ENCODE measurements at places on chromosomes 11 and 22. TPM values are rescaled to one million over a fixed set of nuclear protein-coding genes. Genes with fewer than 3 reads are reported as not detected.
A peak's percentile ranks its signal among the peaks of the same experiment; 100 is the strongest.

The CNGA4 gene
- total RNA-seq, result 0.31 TPM

GRCh38 chr11:62958547-62959421 is 26.0 kb downstream of the SLC22A6 start:
- DNase-seq, result no peak

The SYT13 gene
- total RNA-seq, result 0.50 TPM

DNA sequence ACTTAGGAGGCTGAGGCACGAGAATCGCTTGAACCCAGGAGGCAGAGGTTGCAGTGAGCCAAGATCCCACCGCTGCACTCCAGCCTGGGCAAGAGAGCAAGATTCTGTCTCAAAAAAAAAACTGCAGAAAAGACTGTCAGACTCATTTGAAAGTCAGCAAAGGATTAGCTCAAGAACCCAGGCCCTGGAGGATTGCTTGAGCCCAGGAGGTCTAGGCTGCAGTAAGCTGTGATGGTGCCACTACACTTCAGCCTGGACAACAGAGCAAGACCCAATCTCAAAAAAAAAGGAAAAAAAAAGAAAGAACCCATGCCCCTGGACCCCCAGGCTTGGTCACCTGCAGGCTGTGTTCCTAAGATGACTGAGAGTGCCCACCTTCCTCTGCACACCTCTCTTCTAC is 16.2 kb downstream of the LIF start:
- no peak for DNase-seq

GRCh38 chr11:60265373-60266214 is 14.9 kb upstream of the MS4A4A start:
- no peak for DNase-seq

The MRGPRX3 gene
- total RNA-seq, result not detected

DNA sequence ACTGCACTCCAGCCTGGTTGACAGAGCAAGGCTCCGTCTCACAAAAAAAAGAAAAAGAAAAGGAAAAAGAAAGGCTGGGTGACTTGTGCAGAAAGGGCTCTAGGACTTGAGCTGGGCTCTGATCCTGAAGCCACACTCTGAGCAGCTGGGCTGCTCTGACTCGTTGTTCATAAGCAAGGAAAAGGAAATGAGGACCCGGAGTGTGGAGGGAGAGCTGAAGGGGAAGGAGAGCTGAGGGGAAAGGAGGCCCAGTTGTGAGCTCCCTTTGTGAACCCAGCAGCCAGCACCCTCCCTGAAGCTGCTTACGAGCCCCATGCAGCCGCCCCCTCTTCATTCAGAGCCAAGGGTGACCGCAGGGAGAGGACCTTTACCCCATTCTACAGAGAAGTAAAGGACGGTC is 12.3 kb upstream of the SH3BP1 start:
- DNase-seq, result no peak

GRCh38 chr11:829176-829846 is 1.6 kb downstream of the CRACR2B start:
- DNase-seq, result no peak

DNA sequence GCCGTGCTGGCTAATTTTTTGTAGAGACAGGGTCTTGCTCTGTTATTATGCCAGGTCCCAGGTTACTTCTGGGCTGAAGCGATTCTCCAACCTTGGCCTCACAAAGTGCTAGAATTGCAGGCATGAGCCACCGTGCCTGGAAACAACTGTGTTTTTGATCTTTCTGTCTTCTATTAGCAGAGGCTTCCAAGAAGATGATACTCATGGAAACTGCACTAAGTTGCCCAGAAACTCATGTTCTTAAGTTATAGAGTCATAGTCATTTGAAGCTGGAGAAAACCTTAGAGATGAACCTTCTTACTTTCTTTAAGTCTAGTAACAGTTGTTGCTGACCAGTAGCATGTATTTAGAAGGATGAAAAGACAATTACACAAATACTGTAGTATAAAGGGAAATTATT is 37.1 kb upstream of the HSPA8 start:
- DNase-seq, result no peak

GRCh38 chr11:44127130-44127529 is 31.7 kb downstream of the EXT2 start:
- DNase-seq, result no peak

- no peak for DNase-seq
Observed at GRCh38 chr11:122478986-122479385, 176.5 kb upstream of the UBASH3B start.

The XKR3 gene
- not detected for total RNA-seq

GRCh38 chr22:21041937-21042336 is 3.8 kb upstream of the LRRC74B start:
- peak; percentile 52 for DNase-seq

The WBP2NL gene
- not detected for total RNA-seq

DNA sequence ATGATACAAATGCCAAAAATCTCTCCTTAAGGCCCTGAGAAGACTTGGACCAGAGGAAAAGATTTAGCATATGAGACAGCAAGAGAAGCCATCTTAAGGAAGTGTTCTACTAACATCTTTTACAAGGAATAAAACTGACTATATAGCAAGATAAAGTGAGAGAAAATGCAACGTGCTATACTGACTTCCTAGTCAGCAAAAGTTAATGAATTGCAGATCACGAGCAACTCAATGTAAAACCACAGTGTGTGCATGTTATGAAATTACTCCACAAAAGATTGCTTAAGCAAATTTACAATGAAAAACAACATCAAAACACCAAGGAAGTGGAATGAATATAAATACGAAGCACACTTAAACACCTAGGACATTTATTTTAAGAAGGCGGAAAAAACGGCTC is 187.5 kb downstream of the CADM1 start:
- DNase-seq, result no peak

GRCh38 chr11:124749912-124750311 is 2.1 kb downstream of the VSIG2 start:
- no peak for DNase-seq

The FAM180B gene
- total RNA-seq, result not detected

- peak; percentile 74 for DNase-seq
Observed at GRCh38 chr22:46078241-46079092, 71.9 kb upstream of the PPARA start.

The P2RY2 gene
- total RNA-seq, result 0.12 TPM

The MAJIN gene
- not detected for total RNA-seq

DNA sequence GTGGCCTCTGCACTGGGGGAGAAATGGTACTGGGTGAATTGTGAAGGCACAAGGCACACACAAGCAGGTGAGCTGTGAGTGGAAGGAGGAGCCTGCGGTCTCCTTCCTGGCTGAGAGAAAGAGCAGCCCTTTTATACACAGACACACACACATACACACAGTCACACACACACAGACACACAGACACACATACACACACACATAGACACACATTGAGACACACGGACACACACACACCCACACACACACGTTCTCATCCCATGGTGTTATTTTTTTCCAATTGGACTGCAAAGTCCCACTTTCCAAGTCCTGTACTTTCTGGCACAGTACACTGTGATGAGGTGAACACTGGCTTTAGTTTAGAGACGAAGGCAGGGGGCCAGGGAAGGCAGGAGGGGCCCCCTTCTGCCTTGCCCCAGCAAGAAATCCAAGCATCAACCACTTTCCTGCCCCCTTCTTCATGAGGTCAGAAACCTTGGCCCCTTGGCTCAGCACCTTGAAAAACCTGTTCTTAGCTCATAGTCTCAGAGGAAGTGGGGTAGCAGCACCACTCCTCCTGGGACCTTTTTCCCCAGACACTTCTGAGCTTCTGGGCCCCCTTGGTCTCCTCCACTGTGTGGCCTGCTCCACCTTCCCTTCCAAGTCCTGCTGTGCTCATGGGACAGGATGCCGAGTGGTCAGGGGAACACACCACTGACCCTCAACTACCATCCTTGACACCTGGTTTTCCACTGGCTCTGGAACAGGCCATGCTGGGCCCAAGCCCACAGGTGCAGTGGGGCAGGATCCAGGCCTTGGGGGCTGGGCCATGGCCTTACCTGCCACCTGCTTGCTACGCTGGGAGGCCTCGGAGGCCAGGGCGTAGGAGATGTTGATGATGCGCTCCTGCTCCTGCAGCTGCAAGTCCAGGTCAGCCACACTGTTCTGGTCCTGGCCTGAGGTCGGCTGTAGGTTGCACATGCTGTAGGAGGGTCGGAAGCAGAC is 43.8 kb downstream of the C11orf58 start:
- no peak for DNase-seq

The MGAT3 gene
- 7.9 TPM for total RNA-seq

GRCh38 chr22:36317658-36318271 is 64.8 kb downstream of the APOL1 start:
- DNase-seq, result no peak

DNA sequence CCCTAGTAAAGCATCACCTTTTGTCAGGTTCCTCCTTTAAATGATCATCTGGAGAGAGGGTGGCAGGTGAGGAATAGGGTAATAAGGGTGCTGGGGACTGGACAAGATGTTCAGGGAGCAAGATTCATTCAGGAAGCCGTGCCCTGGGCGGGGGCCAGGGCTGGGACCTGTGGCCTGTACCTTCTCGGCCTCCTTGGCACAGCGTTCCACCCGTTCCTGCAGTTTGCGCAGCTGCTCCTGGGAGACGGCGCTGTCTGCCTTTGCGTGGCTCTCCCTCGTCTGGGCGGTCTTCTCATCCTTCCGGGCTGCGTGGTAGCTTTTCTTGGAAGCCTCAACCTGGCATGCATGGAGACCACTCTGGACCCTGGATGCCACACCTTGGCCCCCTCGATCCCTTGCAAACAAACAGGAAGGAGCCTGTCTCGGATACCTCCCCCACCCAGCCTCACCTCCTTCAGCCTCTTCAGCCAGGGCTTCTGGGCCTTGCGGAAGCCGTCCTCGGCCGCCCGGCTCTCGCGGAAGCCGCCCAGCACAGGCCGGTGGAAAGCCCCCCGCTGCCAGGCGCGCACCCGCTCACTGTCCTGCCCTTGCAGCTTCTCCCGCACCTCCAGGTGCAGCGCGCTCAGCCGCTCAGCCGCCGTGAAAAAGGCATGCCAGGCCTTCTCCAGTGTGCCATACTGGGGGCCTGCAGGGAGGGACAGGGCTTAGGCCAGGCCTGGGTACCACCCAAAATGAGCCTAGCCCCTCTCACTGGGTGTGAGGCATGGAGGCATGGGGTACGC is 3.5 kb upstream of the ARFGAP2 start:
- DNase-seq, result no peak

DNA sequence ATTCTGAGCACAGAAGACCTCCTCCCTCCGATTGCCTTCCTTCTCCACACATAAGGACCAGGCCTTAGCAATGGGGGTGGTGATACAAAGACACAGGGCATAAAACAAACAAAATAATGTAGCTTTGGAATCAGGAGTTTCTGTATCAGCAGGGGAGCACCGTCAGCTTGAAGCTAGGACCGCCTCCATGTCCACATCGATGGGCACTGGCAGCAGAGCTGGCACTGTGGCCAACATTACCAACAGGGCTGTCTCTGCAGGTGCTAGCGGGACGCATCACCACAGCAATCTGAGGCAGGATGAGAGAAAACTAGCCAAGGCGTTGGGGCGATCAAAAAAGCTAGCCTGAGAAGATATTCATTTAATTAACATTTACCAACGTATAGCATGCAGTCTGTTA is 201.4 kb downstream of the MAML2 start:
- DNase-seq, result no peak

DNA sequence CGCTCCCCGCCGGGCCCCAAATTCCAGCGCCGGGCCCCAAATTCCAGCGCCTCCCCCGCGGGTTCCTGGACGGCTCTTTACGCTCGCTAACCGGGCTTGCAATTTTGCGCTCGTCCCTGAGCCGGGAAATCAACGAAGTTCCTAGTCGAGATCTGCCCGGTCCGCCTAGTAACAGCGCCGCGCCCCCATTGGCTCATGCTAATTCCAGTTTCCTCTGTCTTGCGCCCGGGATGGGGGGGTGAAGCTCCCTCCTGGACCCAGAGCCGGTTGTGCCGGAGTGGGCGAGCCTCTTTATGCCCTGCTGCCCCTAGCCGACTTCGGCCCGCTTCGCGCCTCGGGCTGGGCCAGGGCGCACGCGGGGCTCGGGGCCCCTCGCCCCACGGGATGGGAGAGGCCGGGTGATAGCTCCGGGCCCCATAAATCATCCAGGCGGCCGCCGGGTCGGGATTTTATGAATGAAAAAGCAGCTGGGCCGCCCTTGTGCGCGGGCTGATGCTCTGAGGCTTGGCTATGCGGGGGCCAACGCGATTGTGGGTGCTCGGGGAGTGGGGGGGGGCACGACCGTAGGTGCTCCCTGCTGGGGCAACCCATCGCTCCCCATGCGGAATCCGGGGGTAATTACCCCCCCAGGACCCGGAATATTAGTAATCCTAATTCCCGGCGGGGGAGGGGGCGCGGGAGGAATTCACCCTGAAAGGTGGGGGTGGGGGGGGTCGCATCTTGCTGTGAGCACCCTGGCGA is 1.8 kb upstream of the CCND1 start:
- DNase-seq, result peak; percentile 95

The CNTN5 gene
- total RNA-seq, result 1.1 TPM

The JHY gene
- 2.7 TPM for total RNA-seq

The CCDC87 gene
- total RNA-seq, result 0.34 TPM

The CCDC15 gene
- total RNA-seq, result 1.0 TPM

GRCh38 chr11:5004424-5005274 is 10.0 kb downstream of the OR51L1 start:
- peak; percentile 21 for DNase-seq

The ZP1 gene
- total RNA-seq, result not detected

DNA sequence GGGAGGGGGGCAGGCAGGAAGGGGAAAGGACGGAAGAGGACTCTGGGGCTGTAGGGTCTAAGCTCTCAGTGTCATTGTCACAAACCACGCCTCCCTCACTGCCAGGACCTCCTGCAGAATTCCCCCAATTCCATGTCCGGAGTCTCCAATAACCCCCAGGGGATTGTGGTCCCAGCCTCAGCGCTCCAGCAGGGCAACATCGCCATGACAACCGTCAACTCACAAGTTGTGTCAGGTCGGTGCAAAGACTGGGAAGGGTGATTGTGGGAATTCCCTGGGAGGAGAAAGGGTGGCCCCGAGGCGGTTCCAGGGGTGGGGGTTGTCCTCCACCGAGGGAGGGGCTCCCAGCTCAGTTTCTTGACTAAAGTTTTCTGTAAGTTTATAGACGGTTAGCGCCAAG is 86.0 kb downstream of the FEZ1 start:
- no peak for DNase-seq

DNA sequence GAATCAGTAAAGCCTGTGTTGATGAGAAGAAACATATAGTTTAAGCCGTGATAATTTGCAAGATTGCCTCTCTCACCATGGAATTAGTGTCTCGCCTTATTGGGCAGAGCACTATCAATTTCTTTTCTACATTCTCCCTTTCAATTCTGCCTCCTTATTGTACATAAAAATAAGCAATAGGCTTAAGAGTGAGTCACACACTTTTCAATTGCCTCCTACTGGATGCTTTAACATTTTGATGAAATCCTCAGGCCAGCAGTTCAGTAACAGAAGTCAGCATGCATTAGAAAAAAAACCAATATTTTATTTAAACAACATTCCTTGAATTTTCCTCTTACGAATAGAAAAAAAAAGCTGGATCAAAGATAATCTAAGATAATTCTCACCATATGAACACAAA is 33.8 kb upstream of the VWA5A start:
- no peak for DNase-seq

GRCh38 chr11:69812946-69813345 is 6.3 kb downstream of the FGF3 start:
- no peak for DNase-seq

- DNase-seq, result peak; percentile 97
Observed at GRCh38 chr11:46710821-46711269, 8.2 kb upstream of the F2 start.

Measured in astrocyte (in vitro differentiated cells and primary cell).